ENCODE measurements at places on chromosomes 11 and 22. TPM values are rescaled to one million over a fixed set of nuclear protein-coding genes. Genes with fewer than 3 reads are reported as not detected.

DNA sequence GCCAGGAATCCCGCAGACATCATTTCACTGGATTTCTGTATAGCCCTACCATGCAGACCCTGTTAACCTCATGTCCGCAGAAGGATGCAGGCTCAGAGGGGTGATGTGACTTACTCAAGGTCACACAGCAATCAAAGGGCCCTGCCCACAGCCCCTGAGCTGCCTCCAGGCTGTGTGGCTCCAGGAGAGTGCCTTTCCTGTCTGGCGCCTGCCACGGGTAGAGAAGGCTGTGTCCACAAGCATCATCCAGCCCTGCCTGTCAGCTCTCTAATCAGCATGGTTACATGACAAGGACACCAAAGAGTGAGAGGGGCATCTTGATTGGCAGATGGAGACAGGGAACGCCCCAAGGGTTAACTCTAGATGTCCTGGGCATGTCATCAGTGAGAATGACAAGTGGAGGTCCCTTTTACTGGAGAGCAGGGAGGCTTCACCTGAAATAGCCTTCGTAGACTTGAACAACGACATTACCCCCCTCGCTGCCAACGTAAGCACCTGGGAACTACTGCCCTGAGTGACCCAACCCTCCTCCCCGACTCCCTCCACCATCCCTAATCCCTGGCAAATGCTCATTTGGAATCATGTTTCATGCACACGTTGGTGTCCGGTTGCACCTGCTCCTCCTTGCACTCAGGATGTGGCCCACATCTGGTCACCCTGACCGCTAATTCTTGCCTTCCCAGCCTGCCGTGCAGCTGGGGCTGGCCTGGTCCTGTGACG lies 6.9 kb downstream of the FGF19 start:
- no peak for DNase-seq

DNA sequence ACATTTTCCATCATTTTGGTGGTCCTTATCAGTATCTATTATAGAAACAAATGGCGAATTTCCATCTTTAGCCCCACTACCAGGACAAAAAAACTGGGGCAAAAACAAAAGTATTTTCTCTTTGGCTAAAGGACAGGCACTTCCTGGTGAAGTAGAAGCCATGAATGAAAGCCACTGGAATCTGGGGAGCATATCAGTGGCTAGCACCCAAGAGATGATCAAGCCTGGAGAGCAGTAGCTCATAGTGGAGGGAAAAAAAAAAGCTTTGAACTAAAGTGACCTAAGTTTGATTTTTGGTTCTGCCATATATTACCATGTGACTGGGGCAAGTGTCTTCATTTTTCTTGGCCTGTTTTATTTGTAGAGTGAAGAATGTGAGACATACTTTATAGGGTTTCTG lies 272.3 kb downstream of the GUCY1A2 start:
- no peak for DNase-seq

- no peak for DNase-seq
Observed at GRCh38 chr22:37427135-37427710, at the start of gene ELFN2. TSS of gene ELFN2 (minus strand) at chr22:37427479. CDS start at chr22:37375534, 51,945 bp downstream.

- DNase-seq: no peak
Observed at GRCh38 chr22:19291218-19291579, 320 bp downstream of the CLTCL1 start.

GRCh38 chr22:23187211-23187610 lies 6.9 kb downstream of the BCR start:
- DNase-seq: no peak

DNA sequence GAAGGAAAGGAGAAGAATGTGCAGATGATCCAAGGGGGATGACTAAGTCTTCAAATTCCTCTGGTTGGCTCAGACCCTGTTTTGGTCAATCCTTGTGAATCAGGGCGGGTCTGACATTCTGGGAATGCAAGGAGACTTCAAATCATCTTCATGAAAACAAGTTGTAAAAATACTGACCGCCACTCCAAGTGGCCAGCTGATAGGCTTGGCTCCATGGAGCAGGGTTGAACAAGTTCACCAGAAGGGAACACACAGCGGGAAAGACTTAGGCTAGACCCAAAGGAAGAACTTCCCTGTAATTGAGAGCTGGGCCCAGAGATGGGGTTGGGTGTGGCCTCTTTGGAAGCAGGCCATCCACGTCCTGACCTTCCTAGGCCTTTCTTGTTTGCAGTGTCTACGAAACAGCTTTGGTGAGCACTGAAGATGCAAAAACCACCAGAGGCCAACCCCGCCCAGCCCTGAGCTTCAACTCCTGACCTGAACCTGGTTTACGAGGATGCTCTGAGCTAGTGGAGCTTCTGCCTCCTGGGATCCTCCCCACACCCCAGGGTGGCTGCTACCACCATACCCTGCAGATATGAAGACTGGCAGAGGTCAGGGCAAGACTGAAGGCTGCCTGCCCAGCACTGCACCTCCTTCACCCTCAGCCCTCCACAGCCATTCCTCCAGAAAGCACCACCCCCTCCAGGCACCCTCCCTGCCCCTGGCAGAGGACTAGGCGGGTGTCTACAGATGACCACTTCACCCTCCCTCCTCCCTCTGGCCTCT lies 26.1 kb downstream of the GDPD5 start:
- no peak for DNase-seq

DNA sequence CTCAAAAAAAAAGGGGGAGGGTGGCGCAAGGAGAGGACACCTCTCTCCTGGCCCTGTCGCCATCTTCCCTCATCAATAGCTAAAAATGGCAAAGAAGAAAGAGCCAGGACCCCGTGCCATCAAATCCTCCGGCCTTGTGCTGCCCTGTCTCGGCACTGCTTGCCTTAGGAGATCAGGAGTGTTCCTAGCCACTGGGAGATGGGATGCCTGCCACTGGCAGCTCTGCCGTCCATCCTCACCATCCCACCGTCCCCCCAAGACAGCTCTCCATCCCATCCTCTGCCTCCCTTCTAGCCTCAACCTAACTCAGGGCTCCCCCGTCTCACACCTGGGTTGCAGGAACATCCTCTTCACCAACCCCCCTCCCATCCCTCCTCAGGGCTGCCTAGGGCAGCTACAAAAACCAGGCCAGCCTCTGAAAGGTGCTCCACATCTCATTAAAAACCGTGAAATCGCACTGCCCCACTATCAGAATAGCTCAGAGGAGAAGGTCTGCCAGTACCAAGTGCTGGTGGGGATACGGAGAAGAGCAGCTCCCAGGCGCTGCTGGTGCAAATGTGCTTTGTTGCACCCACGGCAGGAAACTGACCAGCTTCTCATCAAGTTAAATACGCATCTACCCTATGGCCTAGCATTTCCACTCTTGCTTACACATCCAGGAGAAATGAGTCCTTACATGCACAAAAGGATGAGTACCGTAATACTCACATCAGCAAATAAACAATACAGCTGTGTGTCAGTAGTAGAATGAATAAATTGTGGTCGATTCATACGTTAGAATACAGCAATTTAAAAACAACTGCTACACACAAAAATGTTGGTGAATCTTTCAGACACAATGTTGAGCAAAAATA lies 31.7 kb upstream of the GCAT start:
- DNase-seq: no peak

GRCh38 chr11:119873761-119874421 lies 144.9 kb upstream of the NECTIN1 start:
- no peak for DNase-seq

DNA sequence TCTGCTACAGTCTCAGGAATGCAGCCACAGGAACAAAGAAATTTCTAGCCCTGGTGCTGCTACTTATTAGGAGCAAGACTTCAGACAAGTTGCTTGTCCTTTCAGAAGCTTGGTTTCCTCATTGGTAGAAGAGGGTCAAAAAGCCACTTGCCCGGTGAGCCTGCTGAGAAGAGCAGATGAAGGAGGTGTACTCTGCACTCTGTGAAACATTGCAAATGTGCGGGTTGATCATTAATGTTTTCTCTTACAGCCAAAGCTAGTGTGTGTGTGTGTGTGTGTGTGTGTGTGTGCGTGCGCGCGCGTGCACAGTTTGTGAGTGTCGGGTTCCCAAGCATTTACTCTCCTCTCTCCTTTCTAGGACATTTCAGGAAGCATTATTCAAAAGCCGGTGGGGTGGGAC lies 86.3 kb upstream of the NNMT start:
- DNase-seq: no peak

- DNase-seq: no peak
Observed at GRCh38 chr11:110311783-110312579, 15.6 kb upstream of the RDX start.

- DNase-seq: no peak
Observed at GRCh38 chr11:56911312-56911711, 77.4 kb upstream of the OR5AK2 start.

DNA sequence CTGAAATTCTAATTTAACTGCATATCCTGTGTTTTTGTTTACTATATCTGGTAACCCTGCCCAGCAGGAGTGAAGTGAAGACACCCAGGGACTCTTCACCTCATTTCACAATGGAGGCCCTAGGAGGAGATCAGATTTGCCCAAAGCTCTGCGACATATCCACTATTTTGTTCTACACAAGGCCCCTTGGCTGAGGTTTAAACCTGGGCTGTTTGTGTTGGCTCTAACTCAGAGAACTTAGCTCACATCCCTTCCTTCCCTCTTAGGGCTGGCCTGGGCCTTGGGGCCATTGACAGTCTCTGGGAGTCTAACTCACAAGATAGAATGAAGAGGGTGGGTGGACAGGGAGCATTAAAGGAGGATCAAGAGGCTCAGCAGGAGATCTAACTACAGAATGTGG lies 8.2 kb upstream of the PLA2G3 start:
- DNase-seq: no peak

DNA sequence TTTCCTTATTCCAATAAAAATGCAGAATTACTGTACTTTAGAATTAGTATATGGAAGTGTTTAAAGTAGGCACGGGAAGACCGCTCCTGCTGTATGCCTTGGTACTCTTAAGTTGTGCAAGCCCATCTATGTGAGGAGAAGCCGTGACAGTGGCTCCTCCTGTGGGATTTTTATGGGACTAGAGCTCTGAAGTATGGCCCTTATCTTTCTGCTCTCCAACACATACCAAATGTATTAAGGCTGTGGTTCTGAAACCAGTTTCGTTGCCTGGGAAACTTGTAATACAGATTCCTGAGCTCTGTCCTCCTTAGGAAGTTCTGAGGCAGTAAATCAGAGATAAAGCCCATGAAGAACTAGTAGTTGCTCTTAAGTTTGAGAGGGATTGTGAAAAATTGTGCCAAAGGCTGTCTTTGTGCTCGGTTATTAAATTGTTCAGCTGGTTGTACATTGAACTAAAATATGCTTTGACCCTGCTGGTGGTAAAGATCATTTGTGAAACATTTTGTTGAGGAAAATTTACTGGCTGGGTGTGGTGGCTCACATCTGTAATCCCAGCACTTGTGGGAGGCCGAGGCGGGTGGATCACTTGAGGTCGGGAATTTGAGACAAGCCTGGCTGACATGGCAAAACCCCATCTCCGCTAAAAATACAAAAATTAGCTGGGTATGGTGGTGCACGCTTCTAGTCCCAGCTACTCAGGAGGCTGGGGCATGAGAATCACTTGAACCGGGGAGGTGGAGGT lies 29.3 kb downstream of the RTN3 start:
- peak; percentile 38 for DNase-seq

DNA sequence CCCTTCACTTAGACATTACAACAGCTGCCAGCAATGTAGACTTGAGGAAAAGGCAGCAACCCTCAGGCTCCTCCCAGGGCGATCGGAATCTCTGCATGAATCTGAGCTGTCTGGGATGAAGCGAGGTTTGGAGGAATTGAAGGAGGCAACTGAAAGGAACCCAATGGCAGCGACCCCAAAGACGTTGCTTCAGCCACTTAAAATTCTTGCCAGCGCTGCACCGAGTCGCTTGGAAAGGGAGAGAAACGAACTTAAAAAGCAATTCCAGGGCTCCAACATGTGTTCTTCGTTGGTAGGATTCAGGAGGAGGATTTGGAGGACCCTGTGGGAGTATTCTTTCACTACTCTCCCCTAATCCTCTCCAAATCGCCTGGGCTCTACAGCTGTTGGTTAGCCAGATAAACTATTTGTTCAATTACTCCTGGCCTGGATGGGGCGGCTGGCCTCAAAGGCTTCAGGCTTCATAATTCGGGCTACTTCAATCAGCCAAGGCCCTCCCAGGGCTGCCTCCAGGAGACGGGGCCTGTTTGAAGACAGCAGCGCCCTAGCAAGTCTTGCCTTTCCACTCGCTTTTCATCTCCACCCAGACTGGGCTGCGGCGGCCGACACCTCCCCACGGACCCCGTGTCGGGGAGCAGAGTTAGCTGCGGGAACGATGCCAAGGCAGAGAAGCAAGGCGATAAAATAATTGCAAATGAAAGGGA lies 72.4 kb upstream of the TMEM45B start:
- no peak for DNase-seq

DNA sequence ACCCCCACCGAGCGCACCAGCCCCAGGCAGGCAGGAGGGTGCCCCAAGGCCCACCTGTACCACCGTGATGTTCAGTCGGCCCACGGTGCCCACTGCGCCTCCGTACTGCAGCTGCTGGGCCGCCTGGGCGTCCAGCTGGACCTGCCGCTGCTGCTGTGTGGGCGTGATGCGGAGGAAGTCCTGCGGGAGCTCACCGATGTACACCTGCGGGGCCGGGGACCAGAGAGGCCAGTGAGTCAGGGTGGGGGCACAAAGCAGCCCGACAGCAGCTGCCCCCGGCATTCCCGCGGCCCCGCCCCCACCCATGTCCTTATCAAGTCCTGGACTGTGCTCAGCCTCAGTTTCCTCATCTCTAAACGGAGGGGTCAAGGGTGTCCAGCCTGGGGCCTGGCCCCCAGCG lies 13.8 kb downstream of the TOLLIP start:
- no peak for DNase-seq

- DNase-seq: no peak
Observed at GRCh38 chr11:72224564-72225410, at the start of gene INPPL1. TSS of gene INPPL1 (plus strand) at chr11:72224767. CDS start at chr11:72224985, 218 bp downstream.

GRCh38 chr11:63858628-63859550 lies 20.0 kb downstream of the MARK2 start:
- DNase-seq: no peak

- DNase-seq: no peak
Observed at GRCh38 chr22:47460861-47461260, 698.4 kb downstream of the TBC1D22A start.

- peak; percentile 99 for DNase-seq
Observed at GRCh38 chr22:29470159-29470855, 9.7 kb upstream of the NEFH start.

DNA sequence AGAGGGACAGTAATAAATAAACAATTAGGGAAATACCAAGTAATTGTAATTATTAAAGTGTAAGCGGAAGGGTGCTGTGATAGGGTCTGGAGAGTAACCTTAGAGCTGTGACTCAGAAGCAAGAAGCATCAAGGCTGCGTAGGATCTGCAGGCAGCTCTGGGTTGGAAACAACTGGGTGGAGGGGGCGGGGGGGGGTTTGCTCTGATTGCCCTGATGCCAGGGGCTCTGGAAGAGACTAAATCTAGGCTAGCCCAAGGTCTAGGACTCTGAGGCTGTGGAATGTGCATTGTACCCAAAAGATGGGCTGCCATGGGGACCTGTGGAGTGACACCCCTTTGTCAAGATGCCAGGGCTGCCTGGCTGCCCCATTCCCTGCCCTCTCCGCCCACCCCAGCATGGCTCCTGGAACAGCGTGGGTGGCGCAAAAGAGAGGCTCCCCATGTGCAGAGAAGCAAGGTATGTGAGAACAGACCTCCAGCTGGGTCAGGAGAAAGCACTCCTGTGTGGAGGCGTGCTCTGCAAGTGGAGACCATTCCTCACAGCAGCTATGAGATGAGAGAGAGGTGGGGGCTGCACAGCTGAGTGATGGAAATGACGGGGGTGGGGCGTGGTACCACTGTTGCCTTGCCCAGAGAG lies 101.1 kb upstream of the CRYBB3 start:
- DNase-seq: no peak

NEU3 gene
- polyA plus RNA-seq: 8.9 TPM

OR8B4 gene
- not detected for polyA plus RNA-seq

PKDREJ gene
- polyA plus RNA-seq: 0.02 TPM

GDPD4 gene
- polyA plus RNA-seq: not detected

SCGB1D2 gene
- polyA plus RNA-seq: not detected

MAP6 gene
- polyA plus RNA-seq: 0.49 TPM

FOLR1 gene
- polyA plus RNA-seq: 1.9 TPM

MS4A8 gene
- polyA plus RNA-seq: not detected

SAA4 gene
- polyA plus RNA-seq: not detected

All from H1 (cell line).